Kidney (tissue), 22 donors: ENCODE measurements at places on chromosomes 5 and 9.

GRCh38 chr9:123355761-123356431 lies at the start of gene CRB2:
CRB2 (plus strand) TSS chr9:123356197; CDS start chr9:123356261, 64 bp downstream.
- peak; percentile 87 for DNase-seq

- DNase-seq, result no peak
Measured at GRCh38 chr9:103702572-103702971, 391.5 kb upstream of the SMC2 start.

DNA sequence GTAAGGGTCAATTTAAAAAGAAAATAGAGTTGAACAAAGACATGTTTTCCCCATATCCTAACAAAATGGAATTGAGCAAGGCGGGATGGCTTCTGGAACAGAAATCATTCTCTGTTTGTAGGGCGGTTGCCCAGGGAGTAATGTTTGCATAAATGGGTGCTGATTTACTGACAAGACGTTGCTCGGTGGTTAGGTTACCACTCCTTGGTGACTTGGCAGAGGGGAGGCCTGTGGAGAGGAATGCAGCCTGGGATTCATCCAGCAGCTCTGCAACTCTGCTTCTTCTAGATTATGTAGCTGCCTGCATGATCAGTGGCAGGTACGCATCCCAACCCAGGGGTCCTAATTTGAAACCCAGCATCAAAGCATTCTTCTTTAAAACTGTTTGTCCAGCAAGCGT lies 200.2 kb downstream of the CFAP90 start:
- DNase-seq, result no peak

GRCh38 chr5:107324071-107324470 lies 346.7 kb downstream of the EFNA5 start:
- no peak for DNase-seq

DNA sequence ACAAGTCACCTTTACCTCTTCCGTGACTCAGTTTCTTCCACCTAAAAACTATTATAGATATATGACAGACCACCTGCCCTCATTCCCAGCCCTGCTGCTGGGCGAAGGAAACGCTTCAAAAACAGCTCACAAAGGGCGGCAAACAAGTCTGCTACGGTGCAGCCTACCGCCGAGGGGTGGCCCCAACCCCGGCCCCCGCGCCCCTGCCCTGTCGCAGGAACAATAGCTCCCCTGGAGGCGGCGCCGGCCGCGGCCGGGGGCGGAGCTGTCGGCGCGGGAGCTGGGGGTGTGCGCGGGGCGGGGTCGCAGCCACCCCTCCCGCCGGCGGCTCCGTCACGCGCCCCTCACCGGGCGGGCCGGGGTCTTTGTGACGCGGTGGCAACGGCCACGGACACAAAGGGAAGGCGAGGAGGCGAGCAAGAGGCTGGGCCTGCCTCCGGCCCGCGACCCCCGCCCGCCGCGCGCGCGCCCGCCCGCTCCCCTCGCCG lies at the start of gene TMEFF1:
TSS of gene TMEFF1 (plus strand) at position 362 of the 488 bp plus-strand sequence. CDS start 396 bp downstream, outside the sequence.
- DNase-seq, result peak; percentile 85

DNA sequence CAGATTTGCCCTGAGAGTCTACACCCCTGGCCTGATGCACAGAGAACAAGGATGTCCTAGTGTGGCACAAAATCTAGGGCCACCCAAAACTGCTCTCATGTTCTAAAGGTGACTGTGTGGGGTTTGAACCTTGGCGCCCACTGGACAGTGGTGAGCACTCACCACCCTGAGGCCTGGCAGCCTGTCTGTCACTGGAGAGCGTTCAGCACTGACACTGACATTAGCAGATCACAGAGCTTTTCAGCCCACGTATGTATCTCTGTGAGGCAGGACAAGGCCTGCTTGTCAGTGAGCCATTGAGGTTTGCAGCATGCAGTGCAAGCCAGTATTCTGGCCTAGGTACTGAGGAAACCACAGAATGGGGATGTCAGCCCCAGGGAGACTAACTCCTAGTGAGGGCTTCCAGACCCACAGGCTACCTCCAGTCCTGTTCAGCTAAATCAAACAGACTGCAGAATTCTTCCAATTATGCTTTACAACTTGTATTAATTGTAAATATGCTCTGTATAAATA lies 38.9 kb upstream of the SLC2A8 start:
- DNase-seq, result no peak

- DNase-seq, result no peak
Measured at GRCh38 chr9:76600007-76600615, 141.1 kb downstream of the GCNT1 start.

- DNase-seq, result no peak
Measured at GRCh38 chr5:81815321-81815720, 64.4 kb upstream of the SSBP2 start.

- peak; percentile 86 for DNase-seq
Measured at GRCh38 chr9:116286297-116286696, 132.7 kb downstream of the PAPPA start.

GRCh38 chr5:26681861-26682260 lies 356.5 kb downstream of the CDH9 start:
- DNase-seq, result no peak

- DNase-seq, result no peak
Measured at GRCh38 chr9:121944711-121945191, 148.4 kb downstream of the TTLL11 start.

- DNase-seq, result peak; percentile 85
Measured at GRCh38 chr5:116576053-116576713, 1.6 kb upstream of the SEMA6A start.

GRCh38 chr5:110630350-110630749 lies 96.1 kb downstream of the TMEM232 start:
- DNase-seq, result no peak

GRCh38 chr9:18489861-18490260 lies 15.9 kb downstream of the ADAMTSL1 start:
- DNase-seq, result no peak

GRCh38 chr5:144028636-144029035 lies 141.8 kb downstream of the YIPF5 start:
- peak; percentile 68 for DNase-seq

DNA sequence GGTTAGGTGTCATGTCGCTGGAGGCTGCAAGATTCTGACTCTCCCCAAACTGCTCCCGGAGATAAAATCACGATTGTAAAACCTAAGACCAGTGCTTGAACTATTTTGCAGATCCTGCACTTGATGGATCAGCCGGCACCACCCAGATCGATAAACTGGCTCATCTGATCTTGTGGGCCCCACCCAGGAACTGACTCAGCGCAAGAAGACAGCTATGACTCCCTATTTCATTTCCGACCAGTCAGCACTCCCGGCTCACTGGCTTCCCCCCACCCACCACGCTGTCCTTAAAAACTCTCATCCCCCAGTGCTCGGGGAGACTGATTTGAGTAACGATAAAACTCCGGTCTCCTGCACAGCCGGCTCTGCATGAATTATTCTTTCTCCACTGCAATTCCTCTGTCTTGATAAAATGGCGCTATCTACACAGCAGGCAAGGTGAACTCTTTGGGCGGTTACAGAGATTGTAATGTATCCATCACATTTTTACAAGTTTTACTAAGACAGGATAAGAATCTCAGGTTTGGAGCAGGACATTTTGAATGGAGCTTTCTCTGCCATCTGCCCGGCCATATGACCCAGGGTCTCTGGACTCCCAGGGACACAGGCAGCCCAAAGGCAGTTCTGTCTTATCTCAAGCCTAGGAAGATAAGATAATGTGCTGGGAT lies 10.6 kb upstream of the PPP1R26 start:
- DNase-seq, result no peak

DNA sequence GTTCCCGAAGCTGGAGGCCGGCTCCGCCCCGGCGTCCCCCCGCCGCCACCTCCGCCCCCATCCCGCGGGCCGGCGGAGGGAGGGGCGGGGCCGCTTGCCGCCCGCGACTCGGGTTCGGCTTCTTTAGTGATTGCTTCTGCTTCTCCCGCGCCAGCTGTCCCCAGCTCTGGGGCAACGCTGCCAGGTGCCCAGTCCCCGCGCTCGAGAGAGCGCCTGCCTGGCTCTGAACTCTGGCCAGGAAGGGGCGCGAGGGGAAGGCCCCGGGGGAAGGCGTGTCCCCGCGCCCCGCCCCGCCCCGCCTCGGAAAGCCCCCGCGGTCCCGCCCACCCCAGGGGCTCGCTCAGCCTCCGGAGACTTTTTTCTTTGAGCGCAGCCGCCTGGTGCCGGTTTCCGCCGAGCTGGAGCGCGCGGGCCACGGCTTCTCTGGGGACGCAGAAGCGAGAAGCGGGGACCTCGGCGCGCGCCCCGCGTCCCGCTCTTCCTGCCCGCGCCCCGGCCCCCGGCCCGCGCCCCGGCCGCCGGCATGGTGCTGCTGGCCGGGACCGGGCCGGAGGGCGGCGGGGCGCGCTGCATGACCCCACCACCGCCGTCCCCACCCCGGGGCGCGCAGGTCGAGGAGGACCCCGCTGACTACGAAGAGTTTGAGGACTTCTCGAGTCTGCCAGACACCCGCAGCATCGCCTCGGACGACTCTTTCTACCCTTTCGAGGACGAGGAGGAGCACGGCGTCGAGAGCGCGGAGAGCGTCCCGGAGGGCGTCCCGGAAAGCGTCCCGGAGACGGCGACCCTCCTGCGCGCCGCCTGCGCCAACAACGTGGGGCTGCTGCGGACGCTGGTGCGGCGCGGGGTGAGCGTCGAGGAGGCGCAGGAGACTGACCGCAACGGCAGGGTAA lies at the start of gene ANKRD33B:
TSS of gene ANKRD33B (plus strand) at position 126 of the 893 bp plus-strand sequence. CDS start at position 524, 398 bp downstream.
- peak; percentile 76 for DNase-seq

GRCh38 chr5:95130941-95131340 lies 154.0 kb downstream of the MCTP1 start:
- DNase-seq, result no peak

GRCh38 chr9:113519426-113520108 lies 56.0 kb downstream of the RGS3 start:
- no peak for DNase-seq

DNA sequence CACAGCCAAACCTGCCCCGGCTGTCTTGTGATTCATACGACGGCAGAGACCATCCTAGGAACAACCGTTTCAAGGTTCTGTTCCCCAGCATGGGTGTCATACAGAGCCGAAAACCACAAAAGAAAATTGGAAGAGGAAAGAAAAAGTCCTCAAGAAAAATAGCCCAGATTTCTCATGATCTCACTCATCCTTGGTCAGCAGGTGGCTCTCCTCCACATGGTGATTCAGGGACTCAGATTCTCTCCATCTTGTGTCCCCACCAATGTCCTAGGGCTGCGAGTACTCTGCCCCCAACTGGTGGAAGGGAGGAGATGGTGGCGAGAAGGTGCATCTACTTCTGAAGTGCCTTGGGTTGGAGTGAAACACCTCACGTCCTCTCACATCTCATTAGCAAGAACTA lies 25.6 kb downstream of the PDZD2 start:
- no peak for DNase-seq

DNA sequence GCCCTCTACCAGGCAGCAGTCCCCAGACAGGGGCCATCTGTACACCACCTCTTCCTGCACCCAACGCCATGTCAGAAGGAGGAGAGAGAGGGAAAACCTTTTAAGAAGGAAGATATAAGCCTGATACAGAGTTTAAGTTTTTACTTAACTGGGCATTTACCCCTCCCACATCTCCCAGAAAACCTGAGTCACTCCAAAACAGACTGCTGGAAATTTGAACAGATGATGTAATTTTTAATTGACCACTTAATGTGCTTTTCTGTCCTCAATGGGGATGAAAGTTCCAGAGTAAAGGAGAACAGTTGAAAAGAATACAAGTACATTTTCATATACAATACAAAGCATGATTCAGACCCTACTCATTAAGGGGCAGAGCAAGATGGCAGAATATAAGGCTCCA lies 63.9 kb downstream of the TTC39B start:
- DNase-seq, result no peak

GRCh38 chr5:143106174-143106573 lies 297.3 kb downstream of the NR3C1 start:
- no peak for DNase-seq

- DNase-seq, result no peak
Measured at GRCh38 chr5:138141734-138142133, 2.5 kb upstream of the NME5 start.

DNA sequence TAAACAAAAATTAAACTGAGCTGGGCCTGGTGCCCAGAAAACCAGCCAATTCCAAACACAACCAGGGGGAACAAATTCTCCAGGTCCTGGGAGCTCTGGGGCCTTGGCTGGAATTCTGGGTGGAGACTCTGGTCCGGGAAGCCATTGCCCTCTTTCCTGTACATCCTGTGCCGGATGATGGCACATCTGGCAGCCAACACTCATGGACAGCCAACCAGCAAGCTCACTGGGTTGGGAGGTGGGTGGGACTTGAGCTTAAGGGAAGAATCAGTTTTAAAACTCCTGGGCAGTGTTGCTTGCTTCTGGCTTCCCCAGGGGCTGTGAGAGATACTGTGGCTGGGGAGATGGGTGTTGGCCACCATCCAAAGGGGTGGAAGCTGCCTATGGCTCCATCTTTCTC lies 56.1 kb downstream of the PCDH1 start:
- no peak for DNase-seq

GRCh38 chr5:157137691-157138090 lies 5.0 kb downstream of the MED7 start:
- DNase-seq, result no peak

DNA sequence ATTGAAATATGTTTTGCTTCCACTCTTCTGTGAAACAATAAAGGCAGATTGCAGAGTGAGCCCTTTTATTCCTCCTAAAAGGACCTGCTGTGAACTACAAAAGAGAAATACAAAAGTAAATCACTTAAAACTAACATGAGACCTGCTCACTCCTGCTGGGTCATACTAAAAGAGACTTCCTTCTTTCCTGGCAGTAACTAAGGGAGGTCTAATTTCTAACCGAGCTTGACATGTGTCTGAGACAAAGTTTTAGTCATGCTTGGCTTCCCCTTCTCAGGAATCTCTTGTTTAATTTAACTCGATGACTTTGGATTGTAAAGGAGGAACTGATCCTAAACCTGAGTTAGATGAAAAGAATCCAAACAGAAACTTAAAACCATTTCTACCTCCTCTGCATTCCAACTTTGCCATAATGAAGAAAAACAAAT lies 86.4 kb upstream of the CDH6 start:
- DNase-seq, result peak; percentile 93

- DNase-seq, result no peak
Measured at GRCh38 chr5:151720215-151720614, 33.5 kb upstream of the SPARC start.

DNA sequence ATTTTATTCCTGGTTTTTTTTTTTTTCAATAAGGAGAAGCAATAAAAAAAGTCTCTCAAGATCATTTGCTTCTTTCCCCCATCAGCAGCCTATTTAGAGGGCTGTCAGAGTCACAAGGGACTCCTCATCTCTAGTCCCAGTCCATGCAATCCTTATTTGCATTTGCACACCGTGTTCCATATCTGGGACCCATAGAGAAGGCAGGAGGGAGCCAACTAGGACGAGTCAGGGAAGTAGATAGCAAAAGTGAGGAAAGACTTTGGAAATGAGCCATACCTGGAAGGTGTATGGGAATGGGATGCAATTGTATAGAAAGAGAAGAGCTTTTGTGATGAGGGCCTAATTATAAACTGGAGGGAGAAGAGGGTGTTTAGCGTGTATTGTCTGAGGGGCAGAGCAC lies 160.0 kb downstream of the PIK3R1 start:
- DNase-seq, result no peak

- no peak for DNase-seq
Measured at GRCh38 chr5:74766418-74766848, 484 bp downstream of the GFM2 start.

DNA sequence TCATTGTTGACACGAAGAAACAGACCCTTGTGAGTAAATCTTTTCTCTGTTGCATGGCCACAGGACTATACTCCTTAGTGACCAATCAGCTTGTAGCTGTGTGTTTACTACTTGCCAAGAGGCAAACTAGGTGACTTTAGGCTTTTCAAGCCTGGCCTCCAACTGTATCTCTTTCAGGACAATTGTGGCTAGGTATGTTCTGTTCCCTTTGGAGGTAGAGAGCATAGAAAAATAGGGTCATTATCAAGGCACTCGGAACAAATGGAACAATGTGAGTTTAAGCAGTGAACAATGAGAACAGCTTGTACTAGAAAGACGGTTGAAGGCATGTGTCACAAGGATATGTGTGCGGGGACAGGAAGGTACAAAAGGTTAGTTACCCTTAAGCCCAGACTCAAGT lies 48.1 kb downstream of the SLC46A2 start:
- no peak for DNase-seq
